ENCODE measurements at places on chromosomes 1 and 21.

GRCh38 chr1:231162297-231162969 is 575 bp downstream of the TRIM67 start:
- DNase-seq, result no peak

DNA sequence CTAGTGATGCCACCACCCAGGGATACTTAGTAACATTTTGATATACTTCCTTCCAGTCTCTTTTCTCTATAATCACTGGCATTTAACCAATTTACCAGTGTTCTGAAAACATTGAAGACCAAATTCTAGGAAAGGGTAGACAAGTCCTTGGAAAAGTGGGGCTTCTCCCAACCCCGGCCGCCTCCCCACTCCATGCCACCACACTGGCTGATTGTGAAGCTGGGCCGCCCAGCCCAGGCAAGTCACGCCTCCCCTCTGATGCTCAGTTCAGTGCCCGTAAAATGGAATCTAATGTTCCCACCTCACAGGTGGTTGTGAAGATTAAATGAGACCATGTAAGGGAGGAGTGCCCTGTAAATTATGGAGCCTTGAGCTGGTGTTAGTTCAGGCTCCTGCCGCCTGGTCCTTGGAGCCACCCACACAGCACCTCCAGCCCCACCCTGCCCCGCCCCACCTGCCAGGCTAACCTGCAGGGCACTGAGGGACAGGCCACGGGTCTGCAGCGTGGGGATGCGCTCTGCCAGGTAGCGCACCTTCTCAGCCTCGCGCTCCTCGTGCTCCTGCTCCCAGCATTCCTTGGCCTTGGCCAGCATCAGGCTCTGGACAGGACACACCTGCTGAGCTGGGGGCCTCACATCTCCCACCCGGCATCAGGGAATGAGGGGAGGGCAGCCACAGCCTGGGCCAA is 7.3 kb downstream of the TNNI1 start:
- no peak for DNase-seq

GRCh38 chr1:170619241-170620028 is 44.5 kb upstream of the PRRX1 start:
- no peak for DNase-seq

- no peak for DNase-seq
Measured at GRCh38 chr1:245153552-245154428, 995 bp upstream of the KIF26B start.

DNA sequence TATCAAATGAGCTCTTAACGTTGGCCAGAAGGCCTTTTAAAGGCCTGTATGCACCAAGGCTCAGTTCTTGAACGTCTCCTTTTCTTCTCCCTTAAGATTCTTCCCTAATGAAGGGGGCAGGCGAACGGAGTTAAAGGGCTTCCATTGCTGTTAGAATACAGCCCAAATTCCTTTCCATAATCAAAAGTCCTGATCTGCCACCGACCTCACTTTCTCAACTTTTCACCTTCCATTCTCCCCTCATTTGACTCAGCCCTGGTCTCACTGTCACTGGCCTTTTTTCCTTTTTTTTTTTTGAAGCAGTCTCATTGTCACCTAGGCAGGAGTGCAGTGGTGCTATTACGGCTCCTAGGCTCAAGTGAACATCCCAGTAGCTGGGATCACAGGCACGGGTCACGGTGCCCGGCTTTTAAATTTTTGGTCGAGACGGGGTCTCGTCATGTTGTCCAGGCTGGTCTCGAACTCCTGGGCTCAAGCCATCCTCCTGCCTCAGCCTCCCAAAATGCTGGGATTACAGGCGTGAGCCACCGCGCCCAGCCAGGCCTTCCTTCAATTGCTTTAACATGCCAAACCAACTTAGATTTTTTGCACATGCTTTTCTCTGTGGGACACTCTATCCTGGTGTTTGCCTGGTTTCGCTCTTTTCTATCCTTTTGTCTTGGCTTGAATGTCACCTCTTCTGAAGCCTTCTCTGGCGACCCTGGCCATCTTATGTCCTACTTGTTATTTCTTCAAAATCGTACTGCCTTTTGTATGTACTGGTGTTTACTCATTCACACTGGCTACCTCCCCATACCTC is 612 bp upstream of the CMPK1 start:
- DNase-seq, result no peak

DNA sequence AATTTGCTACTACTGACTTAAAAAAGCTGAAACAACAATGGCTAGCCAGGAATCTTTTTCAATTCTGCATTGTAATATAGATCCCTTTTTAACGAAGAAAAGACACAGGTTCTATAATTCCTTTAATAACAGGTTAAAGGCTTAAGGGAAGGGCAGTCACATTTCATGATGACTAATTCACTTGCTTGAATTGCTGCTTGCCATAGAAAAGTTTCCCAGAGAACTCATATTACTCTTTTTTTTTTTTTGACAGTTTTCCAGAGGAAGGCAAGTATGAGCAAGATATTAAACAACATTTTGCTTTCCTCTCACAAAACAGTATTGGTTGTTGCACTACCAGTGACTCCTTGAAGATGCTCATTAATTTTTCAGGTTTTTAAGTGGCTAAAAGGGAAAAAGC is 60.9 kb downstream of the IL23R start:
- DNase-seq, result no peak

DNA sequence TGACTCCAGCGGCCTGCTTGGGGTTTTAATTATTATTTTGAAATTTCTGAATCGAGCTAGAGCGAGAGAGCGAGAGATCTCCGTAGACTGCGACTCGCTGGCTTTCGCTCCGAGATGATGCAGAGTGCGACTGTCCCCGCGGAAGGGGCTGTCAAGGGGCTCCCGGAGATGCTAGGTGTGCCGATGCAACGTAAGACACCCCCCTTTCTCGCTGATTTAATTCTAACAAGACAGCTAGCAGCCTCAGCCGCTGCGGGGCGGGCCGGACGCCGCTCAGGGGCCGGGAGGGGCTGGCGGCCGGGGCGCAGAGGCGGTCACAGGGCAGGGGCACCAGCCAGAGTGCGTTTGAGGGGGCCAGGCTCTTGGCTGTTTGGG is 339 bp downstream of the LHX4 start:
- DNase-seq, result no peak

DNA sequence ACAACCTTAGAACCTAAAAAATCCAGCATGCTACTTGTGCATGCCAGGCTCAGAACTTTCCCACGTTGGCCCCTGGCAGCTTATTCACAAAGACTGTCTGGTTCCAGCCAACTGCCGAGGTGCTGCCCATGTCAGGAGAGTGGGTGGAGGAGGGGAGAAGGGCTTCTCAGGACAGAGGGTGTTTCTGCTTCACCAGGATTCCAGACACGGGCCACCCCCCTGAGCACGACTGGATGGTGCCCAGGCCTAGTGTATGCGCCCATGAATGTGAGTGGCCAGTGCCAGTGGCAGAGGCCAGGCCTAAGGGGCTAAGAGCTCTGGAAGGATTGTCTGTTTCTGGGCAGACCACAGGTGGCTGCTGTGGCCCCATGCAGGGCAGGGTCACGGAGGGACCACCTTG is 148.2 kb upstream of the COL6A1 start:
- no peak for DNase-seq

- no peak for DNase-seq
Measured at GRCh38 chr21:34790834-34791233, 122.0 kb downstream of the CLIC6 start.

GRCh38 chr1:201172999-201173610 is 17.5 kb upstream of the IGFN1 start:
- DNase-seq, result no peak

DNA sequence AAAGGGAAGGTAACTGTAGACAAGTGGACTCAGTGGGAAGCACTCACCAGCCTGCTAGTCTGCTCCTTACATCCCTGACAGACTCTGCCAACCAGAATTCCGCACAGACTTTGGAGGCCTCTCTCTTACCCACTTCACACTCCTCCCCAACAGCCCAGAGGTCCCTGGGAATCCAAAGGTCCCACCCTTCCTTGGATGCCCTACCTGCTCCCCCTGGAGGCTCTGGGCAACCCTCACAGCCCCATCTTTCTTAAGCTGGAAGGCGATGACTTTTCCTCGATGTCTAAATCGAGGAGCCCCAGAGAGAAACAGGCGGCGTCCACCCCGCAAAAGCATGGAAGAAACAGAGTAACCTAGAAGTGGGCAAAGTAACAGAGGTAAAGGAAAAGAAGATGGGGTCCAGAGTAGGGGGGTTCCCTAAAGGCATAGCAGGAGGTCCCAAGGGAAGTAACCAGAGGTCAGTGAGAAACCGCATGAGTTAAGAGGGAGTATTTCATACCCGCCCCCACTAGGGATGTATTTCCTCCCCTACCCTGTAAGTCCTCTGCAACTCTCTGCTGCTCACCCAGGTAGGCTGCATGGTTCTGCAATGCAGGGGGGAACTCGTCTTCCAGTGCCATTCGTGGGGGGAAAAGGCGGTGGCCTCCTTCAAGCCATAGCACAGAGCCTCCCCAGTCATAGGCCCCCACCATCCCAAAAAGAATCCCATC is 8.4 kb downstream of the ITGA10 start:
- no peak for DNase-seq

DNA sequence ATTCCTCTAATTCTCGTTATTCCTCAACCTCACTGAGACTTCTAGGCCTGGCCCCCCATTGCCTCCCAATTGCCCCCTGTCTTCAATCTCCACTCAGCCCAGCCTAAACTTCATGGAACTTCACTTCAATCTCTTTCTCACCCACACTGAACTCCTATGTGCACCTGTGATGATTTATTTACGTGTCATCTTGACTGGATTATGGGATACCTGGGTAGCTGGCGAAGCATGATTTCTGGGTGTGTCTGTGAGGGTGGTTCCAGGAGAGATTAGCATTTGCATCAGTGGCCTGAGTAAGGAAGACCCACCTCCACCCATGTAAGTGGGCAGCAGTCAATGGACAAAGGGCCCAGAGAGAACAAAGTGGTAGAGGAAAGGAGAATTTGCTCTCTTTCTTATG is 587.0 kb downstream of the NPHP4 start:
- DNase-seq, result no peak

DNA sequence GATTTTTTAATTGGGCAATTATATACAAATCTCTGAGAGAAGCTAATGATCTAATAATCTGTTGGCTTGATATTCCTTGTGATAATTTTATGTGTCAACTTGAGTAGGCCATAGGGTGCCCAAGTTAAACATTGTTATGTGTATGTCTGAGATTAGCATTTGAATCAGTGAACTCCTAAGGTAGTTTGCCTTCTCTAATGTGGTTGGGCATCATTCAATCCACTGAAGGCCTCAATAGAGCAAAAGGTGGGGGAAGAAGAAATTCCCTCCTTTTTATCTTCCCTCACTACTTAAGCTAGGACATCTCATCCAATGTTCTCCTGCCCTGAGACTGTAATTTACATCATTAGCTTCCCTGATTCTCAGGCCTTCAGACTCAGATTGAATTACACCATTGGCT is 394.5 kb downstream of the LMO4 start:
- no peak for DNase-seq

DNA sequence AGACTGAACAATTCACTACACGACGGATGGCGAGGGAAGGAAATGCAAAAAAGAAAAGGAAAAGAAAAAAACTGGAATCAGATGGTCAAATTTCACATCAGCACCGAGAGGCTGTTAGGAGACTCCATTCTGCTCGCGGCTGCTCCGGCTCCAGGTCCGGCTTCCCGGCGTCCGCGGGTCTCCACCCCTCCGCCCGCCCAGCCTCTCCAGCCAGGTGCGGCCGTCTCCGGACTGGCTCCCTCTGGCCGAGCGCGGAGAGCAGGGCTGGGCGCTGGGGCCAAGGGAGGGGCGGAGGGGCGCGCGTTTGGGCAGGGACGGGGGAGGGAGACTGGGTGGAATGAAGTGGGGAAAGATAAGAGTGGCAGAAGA is 332 bp downstream of the KCNJ6 start:
- DNase-seq, result no peak

GRCh38 chr1:99439433-99440075 is 175.3 kb downstream of the PLPPR4 start:
- DNase-seq, result no peak

- no peak for DNase-seq
Measured at GRCh38 chr21:32894321-32894720, 122.8 kb upstream of the PAXBP1 start.
